Stimulated activated CD4-positive, alpha-beta T cell treated with anti-CD3 and anti-CD28 coated beads, Interleukin-12 subunit alpha, Interleukin-12 subunit beta, amount 100 ng/mL, for 24 hours (primary cell): ENCODE measurements at places on chromosomes 7 and 10.

DNA sequence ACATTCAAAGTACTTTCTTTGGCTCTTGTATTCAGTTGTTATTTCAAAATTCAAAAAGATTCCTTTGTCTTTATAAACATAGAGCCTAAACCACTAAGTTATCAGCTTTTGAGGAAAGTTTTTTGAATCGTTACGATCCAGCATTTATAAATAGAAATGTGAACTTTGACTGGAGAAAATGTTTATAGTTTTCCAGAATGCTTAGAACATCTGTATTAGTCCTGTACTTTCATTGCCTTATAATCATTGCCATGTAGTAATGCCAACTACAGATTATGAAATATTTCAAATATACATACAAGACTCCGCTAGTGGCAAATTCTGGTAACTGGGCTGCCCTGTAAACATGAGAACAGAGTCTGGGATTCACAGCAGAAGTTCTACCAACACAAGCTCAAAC, 191.3 kb upstream of the PRKCQ start:
- DNase-seq: no peak

GRCh38 chr7:16774986-16775385, 21.4 kb downstream of the TSPAN13 start:
- no peak for DNase-seq

DNA sequence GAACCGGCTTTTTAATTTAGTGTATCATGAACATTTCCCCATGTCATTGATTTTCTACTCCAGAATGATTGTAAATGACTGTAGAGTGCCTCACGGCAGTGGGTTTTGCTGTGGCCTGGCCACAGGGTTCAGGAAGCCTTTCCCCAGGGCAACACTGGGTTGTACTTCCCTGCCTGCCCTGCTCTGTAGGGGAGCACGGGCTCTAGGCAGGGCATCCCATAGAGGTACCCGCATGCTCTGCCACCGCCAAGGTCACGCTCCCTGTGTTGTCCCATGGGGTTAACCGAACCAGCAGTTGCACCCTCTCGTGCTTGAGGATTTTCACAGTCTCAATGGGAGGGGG, 63.8 kb downstream of the BPGM start:
- DNase-seq: no peak

GRCh38 chr7:45080265-45080957, 8.4 kb downstream of the NACAD start:
- no peak for DNase-seq

GRCh38 chr10:45500304-45500703, 126.3 kb downstream of the ALOX5 start:
- DNase-seq: no peak

- no peak for DNase-seq
Measured at GRCh38 chr10:2284071-2284470, 546.7 kb upstream of the ADARB2 start.

- DNase-seq: no peak
Measured at GRCh38 chr7:132353936-132354335, 222.3 kb downstream of the PLXNA4 start.

- DNase-seq: no peak
Measured at GRCh38 chr7:47579458-47579857, 2.5 kb downstream of the TNS3 start.

DNA sequence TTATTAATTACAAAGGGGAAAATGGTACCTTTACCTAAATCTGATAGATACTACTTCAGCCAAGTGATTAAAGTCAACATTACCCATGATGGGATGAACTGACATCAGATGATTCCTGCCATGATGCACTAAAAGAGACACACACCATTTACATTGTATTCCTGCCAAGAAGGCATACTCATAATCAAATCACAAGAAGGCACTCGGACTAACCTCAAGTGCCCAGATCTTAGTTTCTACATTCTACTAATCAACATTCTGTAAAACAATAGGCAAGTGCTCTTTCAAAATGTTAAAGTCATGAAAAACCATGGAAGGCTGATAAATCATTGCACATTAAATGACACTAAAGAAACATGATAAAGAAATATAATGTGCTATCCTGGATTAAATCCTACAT, 44.4 kb downstream of the SLC35G1 start:
- no peak for DNase-seq

DNA sequence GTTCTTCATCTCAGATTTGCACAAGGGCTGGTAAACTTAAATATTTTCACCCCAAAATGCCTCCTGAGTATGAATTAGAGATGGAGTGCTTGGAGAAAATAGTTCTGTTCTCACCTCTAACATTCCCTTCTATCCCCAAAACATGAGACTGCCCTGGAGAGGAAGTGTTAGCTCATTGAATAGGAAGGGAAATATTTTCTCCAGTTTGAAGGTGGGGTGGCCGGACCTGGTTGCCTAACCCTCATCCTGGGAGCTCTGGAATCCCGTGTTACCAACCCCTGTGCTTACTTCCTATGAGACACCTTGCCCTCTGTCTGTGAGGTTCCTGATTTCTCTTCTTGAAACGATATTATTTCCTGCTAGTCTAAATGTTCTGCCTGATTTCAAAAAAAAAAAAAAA, 779 bp downstream of the IFIT2 start:
- no peak for DNase-seq
